Cardiac ventricle fibroblast (primary cell): ENCODE measurements at places on chromosomes 7 and 10. TPM values are rescaled to one million over a fixed set of nuclear protein-coding genes. Genes with fewer than 3 reads are reported as not detected.

IFIT1B gene
- 0.29 TPM in 1 of 2 replicates, not detected in the other for total RNA-seq

ASZ1 gene
- not detected in 2 replicates for total RNA-seq

STEAP1B gene
- total RNA-seq: 1.1 and 1.8 TPM in 2 replicates

OR2A5 gene
- not detected in 2 replicates for total RNA-seq

CDK14 gene
- 23.0 and 25.7 TPM in 2 replicates for total RNA-seq

SRRM3 gene
- total RNA-seq: 6.8 and 7.9 TPM in 2 replicates

MSMB gene
- total RNA-seq: not detected in 2 replicates

TBX20 gene
- 53.6 and 54.1 TPM in 2 replicates for total RNA-seq

TBXAS1 gene
- total RNA-seq: 13.5 and 14.3 TPM in 2 replicates

NPC1L1 gene
- not detected in 2 replicates for total RNA-seq

RAPGEF5 gene
- total RNA-seq: 1.9 and 6.4 TPM in 2 replicates

KCNIP2 gene
- 0.20 and 0.94 TPM in 2 replicates for total RNA-seq

UCN3 gene
- total RNA-seq: not detected in 2 replicates

NPTX2 gene
- total RNA-seq: 114 and 130 TPM in 2 replicates

CFAP46 gene
- 0.49 and 0.69 TPM in 2 replicates for total RNA-seq

PDE6C gene
- total RNA-seq: not detected in 2 replicates

VSTM4 gene
- 5.1 and 5.3 TPM in 2 replicates for total RNA-seq

ATRNL1 gene
- under 0.01 TPM in 1 of 2 replicates, not detected in the other for total RNA-seq

ECHDC3 gene
- total RNA-seq: 24.9 and 29.6 TPM in 2 replicates

NCOA4 gene
- total RNA-seq: 114 and 122 TPM in 2 replicates

H2BK1 gene
- total RNA-seq: not detected in 2 replicates

CPEB3 gene
- 0.75 and 1.7 TPM in 2 replicates for total RNA-seq

OPALIN gene
- total RNA-seq: not detected in 2 replicates
